Ammon's horn (tissue), 1 donor: ENCODE measurements at places on chromosomes 16 and 17.

DNA sequence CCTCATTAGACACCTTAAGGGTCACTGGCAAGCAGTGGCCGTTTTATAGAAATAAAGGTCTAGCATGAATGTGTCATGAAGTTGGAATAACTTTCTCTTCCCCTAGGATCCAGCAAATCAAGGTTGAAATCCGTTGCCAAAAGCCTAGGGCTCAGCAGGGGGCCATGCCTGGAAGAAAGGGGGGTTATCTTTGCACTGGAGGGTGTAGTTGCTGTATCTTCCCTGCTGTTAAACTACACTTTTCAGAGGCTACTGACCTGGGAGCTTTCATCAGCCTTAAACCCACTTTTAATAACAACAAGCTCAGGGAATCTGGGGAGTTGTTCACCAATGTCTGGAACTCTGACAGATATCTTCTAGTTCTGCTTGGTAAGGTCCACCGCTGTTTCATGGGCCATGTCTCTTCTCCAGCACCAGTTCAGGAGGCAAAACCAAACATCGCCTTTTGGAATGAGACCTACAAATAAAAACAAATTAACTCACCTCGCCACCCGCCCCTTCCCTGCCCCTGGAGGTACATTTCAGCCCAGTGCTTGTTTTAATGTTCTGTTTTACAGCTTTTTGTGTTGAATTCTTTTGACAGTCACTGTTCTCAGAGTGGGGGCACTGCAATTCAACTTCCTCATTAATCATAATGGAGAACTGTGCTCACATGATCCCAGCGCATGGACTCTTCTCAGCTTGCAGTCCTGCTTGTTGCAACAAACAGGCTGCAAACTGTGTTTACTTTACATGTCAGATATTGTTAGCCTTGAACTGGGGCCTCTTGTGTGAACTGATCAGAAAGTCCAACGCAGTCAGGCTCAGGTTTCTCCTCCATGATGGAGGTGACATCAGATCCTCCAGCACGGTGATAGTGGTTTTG is 508.7 kb downstream of the KCNJ2 start:
- no peak for DNase-seq

- no peak for DNase-seq
Measured at GRCh38 chr16:65124596-65124995, 2.7 kb upstream of the CDH11 start.

GRCh38 chr17:49494986-49495841 is at the start of gene NGFR:
NGFR (plus strand) TSS chr17:49495293; CDS start chr17:49495418, 125 bp downstream.
- peak; percentile 75 for DNase-seq

GRCh38 chr16:67546761-67547422 is 15.4 kb upstream of the CTCF start:
- DNase-seq: peak; percentile 80

- DNase-seq: no peak
Measured at GRCh38 chr17:82978765-82979349, 100.6 kb upstream of the METRNL start.

GRCh38 chr16:82865412-82865811 is 238.6 kb downstream of the CDH13 start:
- no peak for DNase-seq

GRCh38 chr17:70848785-70849184 is 679.5 kb downstream of the KCNJ2 start:
- no peak for DNase-seq

DNA sequence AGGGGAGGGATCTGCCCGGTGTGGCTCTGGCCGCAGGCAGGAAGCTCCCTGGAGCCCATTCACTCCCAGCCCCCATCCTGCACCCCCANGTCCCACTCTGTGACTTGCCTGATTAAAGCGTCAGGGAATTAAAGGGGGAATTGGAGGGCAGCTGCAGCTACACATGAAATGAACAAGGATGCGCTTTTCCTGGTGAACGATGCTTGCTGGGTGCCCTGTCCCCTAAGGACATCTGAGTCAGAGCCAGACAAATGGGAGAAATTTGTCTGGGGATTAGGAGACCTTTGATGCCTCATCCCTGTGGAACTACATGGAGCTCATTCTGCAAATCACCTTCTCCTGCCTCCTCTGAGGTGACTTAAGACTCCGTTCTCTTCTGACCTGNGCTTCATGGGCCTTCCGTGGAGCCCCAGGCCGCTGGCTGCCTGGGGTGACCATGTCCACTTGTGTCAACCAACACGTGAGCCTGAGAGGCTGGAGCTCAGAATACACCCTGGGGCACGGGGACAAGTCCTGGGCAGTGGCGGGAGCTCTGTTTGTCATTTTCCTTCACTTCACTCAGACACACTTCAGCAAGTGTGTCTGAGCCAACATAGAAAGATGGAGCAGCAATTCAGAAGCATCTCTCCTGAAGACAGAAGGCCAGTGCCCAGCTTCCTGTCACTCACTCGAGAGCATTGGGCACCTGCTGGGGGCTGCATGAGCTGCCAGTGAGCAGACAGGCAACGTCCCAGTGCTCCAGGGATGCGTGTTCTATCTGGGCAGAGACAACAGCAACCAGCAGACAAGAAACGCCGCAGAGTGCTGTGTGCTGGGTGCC is 54.1 kb downstream of the METRNL start:
- DNase-seq: no peak

DNA sequence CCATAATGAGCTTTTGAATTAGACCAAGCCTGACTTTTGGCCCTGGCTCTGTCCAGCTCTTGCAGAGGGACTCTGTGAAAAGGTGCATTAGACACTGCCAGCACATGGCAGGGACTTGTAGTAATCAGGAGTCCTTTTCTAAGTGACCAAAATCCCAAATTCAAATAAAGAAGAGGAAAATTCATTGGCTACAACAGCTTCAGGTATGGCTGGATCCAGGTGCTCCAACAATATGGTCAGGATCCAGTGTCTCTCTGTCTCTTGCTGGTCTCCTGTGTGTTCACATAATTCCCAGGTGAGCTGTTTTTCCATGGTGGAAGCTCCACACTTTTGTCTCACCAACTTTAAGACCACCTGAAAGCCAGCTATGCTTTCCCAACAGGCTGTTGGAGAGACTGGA is 358.8 kb upstream of the TNRC6C start:
- DNase-seq: no peak

DNA sequence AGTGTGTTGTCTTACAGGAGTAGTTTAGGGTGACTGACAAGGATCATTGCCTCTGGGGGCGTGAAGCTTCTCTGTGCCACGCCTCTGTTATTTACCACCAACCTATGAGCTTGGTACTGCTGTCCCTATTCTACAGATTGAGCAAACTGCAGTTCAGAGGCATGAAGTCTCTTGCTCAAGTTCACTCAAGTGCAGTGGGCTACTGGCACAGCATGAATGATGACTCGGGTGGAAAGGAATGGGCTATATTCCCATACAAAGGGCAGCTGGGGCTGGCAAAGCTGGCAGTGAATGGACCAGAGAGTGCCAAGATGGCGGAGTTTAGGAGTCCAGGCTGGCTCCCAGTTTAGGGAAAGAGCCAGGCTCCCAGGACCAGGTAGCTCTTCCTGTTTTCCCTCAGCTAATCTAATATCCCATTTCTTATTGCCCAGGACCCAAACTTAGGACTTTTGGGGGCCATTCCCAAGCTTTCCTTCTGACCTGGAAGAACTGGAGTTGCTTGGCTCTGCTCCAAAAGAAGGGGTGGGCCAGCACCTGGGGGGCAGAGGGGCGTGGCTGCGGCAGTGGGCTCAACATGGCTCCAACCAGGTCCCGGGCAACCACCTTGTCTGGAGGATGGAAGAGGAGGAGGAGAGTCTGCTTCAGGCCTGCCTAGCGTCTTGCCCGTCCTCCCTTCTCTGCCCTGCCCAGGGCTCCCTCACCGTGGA is 12.9 kb downstream of the PLK1 start:
- DNase-seq: no peak

DNA sequence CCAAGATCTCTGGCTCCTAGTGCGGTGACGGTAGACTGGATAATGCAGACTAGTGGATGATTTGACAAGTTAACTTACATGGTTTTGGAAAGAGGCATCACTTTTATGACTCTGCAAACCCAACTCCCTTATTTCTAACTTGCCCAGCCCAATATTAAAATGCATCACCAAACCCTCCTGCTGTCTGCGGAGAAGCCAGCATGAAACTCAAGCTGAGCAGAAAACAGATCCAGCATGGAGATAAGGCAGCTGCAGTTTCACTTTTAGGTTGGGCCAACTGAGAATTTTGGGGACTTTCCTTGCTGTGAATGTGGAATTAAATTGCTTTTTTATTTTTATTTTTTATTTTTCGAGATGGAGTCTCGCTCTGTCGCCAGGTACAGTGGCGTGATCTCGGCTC is 27.8 kb downstream of the CDH1 start:
- DNase-seq: no peak

DNA sequence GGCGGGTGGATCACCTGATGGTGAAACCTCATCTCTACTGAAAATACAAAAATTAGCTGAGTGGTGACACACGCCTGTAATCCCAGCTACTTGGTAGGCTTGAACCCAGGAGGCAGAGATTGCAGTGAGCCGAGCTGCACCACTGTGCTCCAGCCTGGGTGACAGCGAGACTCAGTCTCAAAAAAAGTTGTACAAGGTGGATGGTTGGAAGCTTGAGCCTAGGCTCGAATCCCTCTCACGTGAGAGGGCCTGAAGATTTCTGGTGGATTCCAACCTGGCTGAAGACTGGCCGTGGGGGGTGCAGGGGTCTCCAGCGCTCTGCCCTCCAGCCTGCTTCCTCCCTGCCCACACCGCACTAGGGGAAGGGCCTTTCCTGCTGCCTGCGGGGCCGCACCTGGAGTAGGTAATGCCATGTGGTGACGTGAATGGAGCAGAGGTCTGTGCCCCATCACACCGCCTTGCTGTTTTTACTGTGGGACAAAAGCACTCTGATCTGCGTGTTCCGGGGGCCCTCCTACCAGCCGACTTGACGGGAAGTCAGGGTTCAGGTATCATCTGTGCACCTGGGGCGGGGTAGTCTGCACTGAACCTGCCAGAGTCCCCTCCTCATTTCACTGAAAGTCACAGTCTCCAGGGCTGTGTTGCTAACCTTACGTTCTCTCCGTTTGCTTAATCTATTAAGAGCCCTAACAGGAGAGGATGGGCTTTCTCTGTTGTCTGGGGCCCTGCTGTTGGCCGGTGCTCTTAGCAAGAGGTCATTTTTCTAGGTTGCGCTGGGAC is 4.2 kb downstream of the RPL13 start:
- DNase-seq: no peak

DNA sequence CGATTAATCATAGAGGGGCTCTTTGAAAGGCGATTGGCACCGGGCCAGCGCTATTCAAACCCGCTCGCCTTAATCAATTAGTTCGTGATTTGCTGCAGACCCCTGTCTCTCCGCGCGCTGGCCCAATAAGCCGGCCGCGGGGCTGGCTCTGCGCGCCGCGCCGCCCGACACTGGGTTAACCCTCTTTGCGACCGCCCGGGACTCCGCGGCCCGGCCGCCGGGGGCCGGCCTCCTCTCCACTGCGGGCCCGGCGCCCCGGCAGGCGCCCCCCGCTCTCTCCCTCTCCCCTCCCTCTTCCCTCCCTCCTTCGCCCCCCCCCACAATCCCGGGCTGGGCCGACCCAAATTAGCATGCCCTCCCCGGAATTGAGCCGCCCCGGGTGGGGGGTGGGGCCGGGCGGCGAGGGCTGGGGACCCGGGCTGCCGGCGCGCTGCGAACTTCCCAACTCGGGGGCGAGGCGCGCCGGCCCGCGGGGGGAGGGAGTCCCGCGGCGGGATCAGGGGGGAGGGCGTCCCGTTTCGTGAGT is 428 bp upstream of the SALL1 start:
- DNase-seq: peak; percentile 84

DNA sequence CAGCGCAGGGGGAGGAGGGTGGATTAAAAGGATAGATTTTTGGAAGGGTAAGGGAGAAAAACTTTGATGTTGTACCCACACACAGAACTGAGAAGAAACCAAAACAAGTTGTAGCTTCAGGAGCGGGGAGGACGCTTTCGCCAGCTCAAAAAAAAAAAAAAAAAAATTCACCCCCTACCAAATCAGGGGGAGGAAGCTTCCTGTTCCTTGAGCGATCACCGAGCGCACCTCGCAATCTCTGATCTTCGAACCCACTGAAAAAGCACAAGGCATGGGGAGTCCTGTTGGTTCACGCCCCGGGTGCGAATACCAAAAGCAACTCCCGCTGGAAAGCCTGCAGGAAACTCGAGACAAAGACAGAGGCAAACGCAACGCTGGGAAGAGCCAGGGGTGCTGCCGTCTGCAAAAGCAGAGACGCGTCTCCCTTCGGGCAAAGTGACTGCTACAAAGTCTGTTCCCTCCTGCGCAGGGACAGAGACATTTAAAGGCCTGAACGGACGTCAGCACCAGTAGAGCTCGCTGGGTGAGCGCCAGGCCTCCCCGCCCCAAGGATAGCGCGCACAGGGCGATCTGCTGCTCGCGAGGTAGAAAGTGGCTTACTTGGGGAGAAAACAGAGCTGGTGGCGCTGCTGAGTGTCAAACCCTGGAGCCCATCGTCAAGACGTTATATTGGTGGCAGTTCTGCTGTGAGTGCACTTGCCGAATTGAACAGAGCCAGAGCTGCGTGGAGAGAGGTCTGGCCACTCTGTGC is 190.4 kb downstream of the USP22 start:
- peak; percentile 63 for DNase-seq

GRCh38 chr16:65301029-65301428 is 179.2 kb upstream of the CDH11 start:
- no peak for DNase-seq

- DNase-seq: no peak
Measured at GRCh38 chr16:24681793-24682192, 47.7 kb upstream of the TNRC6A start.

DNA sequence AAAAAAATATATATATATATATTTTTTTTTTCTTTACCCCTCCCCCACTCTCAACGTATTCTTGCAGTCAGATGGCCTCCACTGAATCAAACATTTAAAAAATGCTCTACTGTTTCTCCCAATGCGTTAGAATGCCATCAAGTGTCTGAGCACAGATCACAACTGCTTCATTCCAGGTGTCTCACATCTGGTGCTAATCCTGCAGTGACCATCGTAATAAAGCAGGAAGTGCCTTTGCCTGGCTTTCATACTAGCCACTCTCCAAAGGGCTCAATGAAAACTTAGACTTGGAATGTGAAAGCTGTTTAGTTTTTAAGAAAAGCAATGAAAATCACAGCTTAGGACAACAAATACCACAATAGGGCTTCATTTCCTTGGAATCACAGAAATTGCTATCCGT is 37.2 kb downstream of the SKAP1 start:
- DNase-seq: no peak

GRCh38 chr17:36124879-36125824 is 21.5 kb downstream of the CCL4 start:
- DNase-seq: no peak
